ENCODE measurements at places on chromosomes 3 and 15.

GRCh38 chr3:14879211-14879874 is 60.6 kb downstream of the FGD5 start:
- DNase-seq = no peak

GRCh38 chr15:27970661-27971392 is 128.3 kb downstream of the OCA2 start:
- no peak for DNase-seq

DNA sequence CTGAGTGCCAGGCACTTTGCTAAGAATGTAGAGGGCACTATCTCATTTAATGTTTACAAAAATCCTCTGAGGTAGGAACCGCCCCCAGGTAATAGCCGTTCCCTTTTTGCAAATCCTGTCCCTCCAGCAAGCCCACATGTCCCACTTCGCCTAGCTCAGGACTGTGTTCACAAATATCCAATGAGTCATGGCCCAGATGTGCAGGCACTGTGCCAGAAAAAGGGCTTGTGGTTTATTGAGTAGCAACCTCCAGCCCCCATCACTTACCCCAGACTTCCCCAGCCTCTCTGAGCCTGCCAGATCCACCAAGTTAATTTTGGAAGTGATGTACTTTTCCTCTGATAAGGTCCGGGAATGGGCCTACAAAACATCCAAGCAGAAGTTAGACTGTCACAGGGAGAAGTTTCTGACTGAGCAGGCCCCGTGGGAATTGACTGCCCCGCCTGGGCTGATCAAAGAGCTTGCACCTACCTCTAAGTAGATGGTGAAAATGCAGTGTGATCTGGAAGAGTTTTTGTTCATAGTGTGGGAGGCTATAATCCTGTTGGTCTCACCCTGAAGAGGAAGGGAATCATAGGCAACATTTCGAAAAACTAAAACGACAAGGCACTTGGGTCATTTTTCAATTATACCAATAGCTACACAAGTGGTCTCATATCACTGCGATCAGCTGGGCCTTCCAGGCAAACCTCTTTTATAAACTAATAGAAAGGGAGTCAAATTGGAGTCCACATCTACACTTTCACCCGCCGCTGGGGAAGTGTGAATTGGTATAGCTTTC is 15.7 kb downstream of the KIF9 start:
- no peak for DNase-seq

- no peak for DNase-seq
Observed at GRCh38 chr15:28033443-28033842, 65.7 kb downstream of the OCA2 start.

DNA sequence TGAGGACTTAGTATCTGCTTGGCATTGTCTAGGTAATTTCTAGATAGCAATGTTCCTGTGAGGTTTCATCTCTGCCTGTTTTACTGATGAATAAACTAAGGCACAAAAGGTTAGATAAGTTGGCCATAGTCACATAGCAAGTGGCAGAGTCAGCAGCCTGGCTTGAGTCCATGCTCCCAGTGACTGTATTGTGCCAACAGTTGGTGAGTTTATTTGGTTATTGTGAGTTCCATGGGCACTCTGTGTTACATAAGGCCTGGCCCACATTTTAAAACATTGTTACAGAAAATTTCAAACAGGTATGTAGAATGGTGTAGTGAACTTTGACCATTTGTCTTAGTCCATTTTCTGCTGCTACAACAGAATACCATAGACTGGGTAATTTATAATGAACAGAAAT is 15.2 kb downstream of the MCM2 start:
- no peak for DNase-seq

GRCh38 chr3:141076797-141077571 is 25.8 kb downstream of the SPSB4 start:
- DNase-seq = no peak

All from stimulated activated CD8-positive, alpha-beta memory T cell treated with anti-CD3 and anti-CD28 coated beads, Interleukin-2, amount 100 ng/mL, for 1 hour (primary cell).